ENCODE measurements at places on chromosomes 13 and 19.

DNA sequence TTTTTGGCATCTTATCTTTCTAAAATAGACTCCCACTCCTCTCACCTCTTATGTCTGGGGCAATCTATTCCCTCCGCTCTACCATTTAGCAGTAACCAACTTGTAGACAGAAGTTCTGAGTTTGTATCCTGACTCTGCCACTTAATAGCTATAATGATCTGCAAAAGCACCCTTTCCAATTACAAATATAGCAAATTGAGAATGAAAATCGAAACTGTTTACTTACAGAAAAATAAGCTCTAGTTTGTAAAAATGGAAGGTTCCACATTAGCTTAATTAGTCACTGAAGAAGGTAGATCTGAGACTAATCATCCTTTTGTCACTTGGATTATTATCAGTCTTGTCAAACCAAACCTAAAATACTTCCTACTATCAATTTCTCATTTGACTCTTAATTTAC is 409.3 kb downstream of the DIAPH3 start:
- no peak for DNase-seq

- DNase-seq, result no peak
These were observed 7.4 kb upstream of the ZSCAN5A start for GRCh38 chr19:56321989-56322440.

- no peak for DNase-seq
These were observed 33.6 kb upstream of the EPHX3 start for GRCh38 chr19:15265850-15266248.

DNA sequence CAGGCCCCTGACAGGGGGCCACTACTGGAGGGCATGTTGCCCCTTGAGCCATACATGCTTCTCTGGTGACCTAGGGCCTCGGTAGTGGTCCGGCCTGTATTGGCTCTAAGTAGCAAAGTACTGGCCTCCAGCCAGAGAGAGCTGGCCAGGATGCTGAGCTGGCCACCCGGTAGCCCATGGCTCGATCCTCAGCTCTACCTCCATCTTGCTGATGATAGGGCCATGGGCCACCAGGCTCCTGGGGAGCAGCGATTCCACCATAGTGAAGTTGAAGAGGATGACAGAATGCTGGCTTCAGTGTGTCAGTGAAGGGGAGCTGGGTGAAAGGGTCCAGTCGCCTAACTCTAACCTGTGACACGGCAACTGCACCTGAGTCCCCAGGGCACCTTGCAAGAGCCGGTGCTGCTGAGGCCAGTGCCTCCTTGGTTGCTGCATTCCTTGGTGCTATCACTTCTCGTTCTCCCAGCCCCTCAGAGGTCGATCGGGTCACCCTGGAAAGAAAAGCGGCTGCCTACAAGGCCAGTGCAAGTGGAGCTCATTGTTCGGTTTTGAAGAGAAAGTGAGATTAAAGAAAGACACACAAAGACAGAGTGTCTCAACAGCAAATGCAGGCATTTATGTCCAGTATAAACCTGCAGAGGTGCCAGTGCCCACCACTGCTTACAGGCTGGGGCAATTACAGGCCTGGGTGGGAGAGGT is 5.0 kb downstream of the FPR3 start:
- DNase-seq, result no peak

- DNase-seq, result no peak
These were observed 19.4 kb downstream of the PLVAP start for GRCh38 chr19:17357724-17358123.

- DNase-seq, result no peak
These were observed 5.3 kb downstream of the SBNO2 start for GRCh38 chr19:1168572-1169410.
